ENCODE measurements at places on chromosomes 13 and 19. TPM values are rescaled to one million over a fixed set of nuclear protein-coding genes. Genes with fewer than 3 reads are reported as not detected.

DNA sequence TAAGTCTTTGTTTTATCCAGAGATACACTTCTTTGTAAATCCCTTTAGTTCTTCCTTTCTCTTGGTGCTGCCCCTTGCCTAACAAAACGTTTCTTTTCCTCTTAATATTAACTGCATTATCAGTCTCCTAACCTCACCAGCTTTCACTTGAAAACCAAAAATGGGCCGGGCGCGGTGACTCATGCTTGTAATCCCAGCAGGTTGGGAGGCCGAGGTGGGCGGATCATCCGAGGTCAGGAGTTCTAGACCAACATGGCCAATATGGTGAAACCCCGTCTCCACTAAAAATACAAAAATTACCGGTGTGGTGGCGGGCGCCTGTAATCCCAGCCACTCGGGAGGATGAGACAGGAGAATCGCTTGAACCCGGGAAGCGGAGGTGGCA, 329.8 kb upstream of the MIR17HG start:
- DNase-seq, result no peak

DNA sequence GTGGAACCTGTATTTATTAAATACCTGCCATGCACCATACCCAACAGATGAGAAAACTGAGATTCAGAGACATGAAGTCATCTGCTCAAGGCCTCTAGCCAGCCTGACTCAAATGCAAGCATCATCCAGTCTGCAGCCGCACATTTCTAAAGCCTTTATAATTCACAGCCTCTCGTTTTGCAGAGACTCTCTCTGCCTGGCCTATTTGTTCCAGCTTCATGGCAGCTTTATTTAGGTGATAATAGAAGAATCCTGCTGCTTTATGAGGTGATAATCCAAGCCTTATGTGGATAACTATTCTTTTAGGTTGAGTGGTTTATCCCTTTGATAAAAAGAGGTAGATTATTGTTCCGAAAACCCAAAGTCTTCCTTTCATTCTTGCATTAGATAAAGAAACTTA, 58.4 kb downstream of the OXGR1 start:
- DNase-seq, result no peak

GRCh38 chr19:28445826-28446225, 767.1 kb downstream of the UQCRFS1 start:
- DNase-seq, result no peak

GRCh38 chr13:39451860-39452301, 151.1 kb downstream of the LHFPL6 start:
- no peak for DNase-seq

- no peak for DNase-seq
Measured at GRCh38 chr13:112651311-112651710, 38.5 kb upstream of the ATP11A start.

DNA sequence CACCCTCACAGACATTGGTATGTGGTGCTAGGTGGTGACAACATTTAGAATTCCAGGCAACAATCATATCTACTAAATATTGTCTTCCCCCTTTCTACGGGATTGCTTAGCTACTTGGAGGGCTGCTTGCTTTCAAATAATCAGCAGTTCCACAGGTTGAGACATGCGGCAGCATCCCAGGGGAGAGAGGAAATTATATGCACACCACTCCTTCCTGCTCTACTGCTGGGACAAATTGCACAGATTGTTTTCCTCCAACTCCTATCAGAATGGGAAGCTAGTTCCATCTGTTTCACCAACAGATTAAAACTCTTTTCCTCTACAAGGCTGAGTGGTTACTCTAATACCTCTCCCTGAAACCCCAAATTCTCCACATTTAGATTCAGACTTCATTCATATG, 275.4 kb downstream of the DNAJC15 start:
- no peak for DNase-seq

DNA sequence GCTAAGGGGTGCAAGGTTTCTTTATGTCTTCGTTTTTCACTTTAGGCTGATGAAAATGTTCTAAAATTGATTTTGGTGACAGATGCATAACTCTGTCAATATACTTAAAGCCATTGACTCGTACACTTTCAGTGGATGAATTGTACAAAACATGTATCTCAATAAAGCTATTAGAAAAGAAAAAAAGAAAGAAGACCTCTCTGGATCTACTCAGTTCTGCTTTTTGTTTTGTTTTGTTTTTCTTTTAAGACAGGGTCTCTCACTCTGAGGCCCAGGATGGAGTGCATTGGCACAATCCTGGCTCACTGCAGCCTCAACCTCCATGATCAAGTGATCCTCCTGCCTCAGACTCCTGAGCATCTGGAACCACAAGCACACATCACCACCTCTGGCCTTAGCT, 3.5 kb downstream of the SIGLEC5 start:
- DNase-seq, result no peak

DNA sequence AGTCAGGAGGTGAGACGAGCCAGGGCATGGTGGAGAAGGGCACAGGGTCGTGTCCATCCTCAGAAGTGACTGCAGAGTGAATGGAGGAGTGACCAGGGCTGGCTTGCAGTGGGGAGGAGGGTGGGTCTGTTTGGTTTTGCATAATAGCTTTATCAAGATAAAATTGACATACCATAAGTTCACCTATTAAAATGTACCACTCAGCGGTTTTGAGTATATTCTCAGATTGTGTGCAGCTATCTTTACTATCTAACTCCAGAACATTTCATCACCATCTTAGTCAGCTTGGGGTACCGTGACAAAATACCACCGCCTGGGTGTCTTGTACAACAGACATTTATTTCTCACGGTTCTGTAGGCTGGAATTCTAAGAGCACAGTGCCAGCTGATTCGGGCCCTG, 13.2 kb downstream of the ZNF8 start:
- no peak for DNase-seq

DNA sequence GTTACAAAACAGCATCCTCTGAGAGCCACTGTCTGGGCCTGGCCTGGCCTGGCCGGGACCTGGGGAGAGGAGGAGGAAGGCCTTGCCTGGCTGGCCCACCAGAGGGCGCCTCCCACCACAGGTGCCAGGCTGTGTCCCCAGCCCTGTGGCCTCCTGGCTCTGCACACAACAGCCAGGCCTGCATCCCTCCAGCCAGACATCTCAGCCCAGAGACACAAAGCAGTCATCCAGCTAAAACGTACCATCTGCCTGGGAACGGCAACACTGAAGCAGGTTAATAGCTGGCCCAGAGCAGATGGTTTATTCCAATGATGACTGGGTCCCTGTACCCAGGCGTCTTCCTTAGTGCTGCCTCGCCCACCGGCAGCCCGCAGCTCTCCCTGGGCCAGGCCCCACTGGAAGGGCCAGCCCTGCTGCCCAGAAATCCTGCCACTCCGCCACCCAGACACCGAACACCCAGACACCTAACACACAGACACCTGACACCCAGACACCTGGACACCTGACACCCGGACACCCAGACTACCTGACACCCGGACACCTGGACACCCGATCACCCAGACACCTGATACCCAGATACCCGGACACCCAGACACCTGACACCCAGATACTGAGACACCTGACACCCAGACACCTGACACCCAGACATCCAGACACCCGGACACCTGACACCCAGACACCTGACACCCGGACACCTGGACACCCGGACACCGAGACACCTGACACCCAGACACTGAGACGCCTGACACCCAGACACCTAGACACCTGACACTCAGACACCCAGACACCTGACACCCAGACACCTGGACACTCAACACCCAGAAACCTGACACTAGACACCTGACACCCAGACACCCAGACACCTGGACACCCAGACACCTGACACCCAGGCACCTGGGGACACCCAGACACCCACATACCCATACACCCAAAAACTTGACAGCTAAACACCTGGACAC, 20.1 kb downstream of the C19orf12 start:
- DNase-seq, result peak; percentile 93

GRCh38 chr19:8393192-8393870, 3.2 kb downstream of the RAB11B start:
- DNase-seq, result no peak

DNA sequence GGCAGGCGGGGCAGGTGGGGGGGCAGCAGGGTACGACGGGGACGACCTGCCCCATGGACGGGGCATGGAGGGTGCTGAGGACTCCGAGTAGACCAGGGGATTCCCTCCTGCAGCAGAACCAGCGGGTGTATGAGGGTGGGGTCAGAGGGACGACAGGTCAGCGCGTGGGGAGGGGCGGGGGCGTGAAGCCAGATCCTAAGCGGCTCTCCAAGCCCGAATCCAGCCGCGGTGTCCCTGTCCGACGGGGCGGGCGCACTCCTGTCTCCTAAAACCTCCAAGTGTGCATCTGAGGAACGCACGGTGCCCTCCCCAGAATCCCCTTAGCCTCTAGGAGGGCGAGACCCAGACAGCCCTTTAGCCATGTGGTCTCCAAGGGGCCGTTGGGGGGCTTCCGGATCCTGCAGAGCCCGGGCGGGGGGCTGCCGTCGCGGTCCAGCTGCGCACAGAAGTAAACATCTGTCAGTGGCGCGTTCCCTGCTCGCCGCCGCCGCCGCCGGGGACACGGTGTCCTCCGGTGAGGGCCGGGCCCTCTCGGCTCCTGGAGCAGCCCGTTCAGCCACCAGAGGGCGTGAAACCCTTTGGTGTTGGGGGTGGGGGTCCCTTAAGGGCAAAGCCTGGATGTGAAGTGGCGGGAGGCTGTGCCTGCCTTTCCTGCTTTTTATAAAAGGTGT, 730 bp downstream of the NRTN start:
- no peak for DNase-seq

- no peak for DNase-seq
Measured at GRCh38 chr19:12733369-12734214, 892 bp downstream of the TRIR start.

GRCh38 chr19:42253245-42254088, 1.5 kb downstream of the ERF start:
- no peak for DNase-seq

DNA sequence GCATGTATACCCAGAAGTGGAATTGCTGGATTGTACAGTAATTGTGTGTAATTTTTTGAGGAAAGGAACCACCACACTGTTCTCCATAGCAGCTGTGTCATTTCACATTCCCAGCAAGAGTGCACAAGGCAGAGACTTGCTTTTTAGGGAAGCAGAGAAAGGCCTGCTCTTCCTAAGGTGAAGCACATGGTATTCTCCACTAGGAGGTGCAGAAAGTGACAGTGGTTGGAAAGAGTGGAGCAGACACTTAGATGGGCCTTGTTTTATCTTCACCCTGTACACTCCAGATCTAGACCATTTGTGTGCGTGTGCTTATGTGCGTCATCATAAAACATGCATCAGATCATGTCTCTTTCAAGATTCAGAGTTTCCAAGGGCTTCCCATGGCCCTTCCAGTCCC, 35.0 kb downstream of the FAM124A start:
- DNase-seq, result no peak

GRCh38 chr13:84192125-84192524, 309.9 kb upstream of the SLITRK1 start:
- DNase-seq, result no peak

DNA sequence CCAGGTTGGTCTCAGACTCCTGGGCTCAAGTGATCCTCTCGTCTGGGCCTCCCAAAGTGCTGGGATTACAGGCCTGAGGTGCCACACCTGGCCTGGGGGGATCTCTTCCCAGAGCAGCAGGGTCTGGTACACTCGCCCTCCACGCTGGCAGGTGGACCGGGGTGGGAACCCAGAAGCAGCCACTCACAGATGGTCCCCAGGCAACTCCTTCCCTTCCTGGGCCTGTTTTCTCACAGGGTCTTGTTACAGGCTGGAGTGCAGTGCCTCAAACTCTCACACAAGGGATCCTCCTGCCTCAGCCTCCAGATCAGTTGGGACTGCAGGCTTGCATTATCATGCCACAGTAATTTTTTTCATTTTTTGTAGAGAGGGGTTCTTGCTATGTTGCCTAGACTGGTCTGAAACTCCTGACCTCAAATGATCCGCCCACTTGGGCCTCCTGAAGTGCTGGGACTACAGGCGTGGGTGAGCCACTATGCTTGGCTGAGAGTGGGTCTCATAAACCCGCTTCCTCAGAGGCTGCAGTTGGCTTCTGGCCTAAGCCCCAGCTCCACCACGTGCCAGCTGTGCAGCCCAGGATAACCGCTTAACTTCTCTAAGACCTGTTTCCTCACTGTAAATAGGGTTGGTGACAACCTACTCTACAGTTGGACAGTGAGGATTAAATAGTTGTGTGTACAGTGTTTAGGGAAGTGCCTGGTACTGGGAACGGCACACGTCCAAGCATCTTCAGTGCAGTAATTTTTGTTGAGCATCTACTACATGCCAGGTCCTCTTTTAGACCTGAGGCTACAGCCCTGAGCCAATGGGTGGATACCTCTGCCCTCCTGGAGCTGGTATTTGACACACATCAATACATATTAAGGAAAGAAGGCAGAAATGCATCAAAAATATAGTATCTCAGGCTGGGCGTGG, 871 bp upstream of the CCER2 start:
- no peak for DNase-seq

DNA sequence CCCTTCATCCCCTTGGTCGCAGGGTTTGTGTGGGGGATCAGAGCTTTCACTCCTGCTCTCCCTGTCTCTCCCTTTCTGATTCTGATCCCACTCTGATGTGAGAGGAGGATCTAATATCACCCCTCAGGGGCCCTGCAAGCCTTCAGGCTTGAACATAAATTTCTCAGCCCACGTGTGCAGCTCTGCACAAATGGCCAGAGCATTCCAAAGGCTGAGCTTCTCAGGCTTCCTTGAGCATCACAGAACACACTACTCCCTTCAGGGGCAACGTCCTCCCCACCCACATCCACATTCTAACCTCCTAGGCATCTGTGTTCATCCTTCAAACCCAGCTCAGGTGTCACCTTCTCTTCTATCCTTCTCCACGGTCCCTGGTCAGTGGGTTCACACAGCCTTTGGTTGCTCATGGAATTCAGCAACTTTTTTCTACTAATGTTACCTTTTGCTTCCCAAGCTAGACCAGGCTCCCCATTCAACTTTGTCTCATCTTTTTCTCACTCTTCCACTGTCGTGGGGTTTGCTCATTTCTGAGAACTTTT, 24.4 kb upstream of the DOCK9 start:
- DNase-seq, result no peak

DNA sequence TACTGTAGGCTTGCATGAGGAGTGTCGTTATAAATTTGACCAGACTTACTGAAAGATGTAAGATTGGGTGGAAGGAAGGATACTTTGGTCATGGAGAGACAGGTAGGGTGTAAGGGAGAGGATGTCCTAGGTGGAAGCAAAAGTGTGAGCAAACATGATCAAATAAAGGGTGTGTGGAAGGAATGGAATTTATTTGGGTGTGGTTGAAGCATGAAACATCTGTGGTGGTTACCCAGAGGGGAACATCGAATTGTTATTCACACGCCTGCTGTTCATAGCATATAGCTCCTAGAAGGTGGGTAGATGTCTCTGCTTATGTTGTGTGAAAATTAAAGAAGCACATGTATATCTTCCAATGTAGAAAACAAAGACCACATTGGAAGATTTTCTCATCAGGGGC, 157.7 kb downstream of the ATP8A2 start:
- DNase-seq, result no peak

MYPOP gene
- 13.8 TPM for total RNA-seq

ANGPTL8 gene
- total RNA-seq, result not detected

PTPRH gene
- total RNA-seq, result 4.4 TPM

CKM gene
- total RNA-seq, result not detected

PGLYRP2 gene
- not detected for total RNA-seq

SOX1 gene
- total RNA-seq, result not detected

REXO1 gene
- 19.9 TPM for total RNA-seq

ZNF773 gene
- 13.8 TPM for total RNA-seq
